Activated naive CD8-positive, alpha-beta T cell treated with anti-CD3 and anti-CD28 coated beads, Interleukin-2, amount 10 ng/mL, durations not matched to agents 7 days and 5 days (primary cell): ENCODE measurements at places on chromosomes 11 and 22.

DNA sequence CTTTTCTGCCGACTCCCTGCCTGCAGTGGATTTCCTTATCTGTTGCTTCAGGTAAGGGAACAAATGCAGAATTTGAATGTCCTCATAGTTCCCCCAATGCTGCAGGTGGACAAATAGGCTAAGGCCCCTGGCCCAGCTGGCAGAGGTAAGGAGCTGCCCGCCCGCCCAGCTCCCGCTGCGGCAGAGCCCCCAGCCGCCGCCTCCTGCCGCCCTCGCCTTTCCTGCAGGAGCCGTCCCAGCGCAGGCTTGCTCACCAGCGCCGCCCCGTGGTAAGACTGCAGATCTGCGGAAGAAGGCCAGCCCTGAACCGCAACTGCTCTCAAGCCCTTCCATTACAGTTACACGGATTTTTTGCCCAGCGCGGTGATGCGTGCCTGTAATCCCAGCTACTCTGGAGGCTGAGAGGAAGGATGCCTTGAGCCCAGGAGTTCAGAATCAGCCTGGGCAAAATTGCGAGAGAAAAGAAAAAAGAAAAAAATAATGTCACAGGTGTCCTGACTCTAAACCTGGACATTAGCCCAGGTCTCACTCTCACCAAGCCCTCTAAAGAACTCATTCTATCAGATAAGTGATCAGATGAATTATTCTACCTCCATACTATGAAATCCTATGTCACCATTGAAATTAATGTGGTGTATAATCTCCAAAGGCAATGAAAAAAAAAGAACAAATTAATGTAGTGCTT is 51.2 kb upstream of the EMID1 start:
- DNase-seq = peak; percentile 89

- no peak for DNase-seq
Observed at GRCh38 chr22:49133541-49133940, 694.1 kb downstream of the BRD1 start.

- DNase-seq = no peak
Observed at GRCh38 chr11:76761718-76762355, 21.3 kb upstream of the TSKU start.

DNA sequence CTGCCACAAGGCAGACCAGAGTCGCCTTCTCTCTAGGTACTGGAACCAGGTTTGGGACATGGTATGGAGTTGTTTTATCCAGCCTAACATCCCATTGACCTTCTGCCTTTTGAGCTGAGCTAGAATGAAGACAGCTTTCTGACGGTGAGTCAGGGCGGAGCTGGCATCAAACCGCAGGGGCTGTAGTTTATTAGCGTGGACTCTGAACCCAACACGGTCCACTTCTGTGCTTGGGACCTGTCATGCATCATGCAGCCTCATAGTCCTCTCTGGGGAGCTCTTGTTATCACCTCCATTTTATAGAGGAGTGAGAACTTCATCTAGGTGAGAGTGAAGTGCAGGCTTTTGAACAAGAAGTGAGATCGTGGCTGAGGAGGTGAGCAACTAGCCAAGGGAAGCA is 8.3 kb downstream of the GAL3ST1 start:
- no peak for DNase-seq

GRCh38 chr11:9528573-9529333 is 44.7 kb upstream of the WEE1 start:
- DNase-seq = no peak

- no peak for DNase-seq
Observed at GRCh38 chr11:120932305-120932915, 91.5 kb upstream of the TBCEL start.

- no peak for DNase-seq
Observed at GRCh38 chr11:43359422-43359818, 700 bp downstream of the TTC17 start.

GRCh38 chr22:47540011-47540410 is 777.6 kb downstream of the TBC1D22A start:
- DNase-seq = no peak

GRCh38 chr11:16058671-16059070 is 297.7 kb downstream of the SOX6 start:
- no peak for DNase-seq

DNA sequence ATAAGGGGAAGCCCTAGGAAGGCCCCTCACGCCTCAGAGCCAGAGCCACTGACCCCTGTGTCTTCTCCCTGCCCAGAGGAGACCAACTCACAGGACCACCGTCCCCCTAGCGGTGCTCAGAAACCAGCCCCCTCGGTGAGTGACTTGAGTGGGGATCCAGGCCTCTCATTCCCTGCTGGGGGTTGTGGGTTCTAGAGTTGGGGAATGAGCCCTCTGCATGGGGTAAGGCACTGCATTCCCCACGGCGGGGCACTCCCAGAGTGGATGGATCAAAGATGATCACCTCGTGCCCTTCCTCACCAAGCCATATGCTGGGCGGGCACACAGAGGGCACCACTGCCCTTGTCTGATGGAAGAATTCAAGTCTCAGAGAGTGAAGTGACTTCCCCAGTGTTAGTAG is 39.7 kb downstream of the ZC3H7B start:
- no peak for DNase-seq

- no peak for DNase-seq
Observed at GRCh38 chr11:129854232-129854805, 38.7 kb downstream of the TMEM45B start.

GRCh38 chr22:28819253-28820096 is 19.1 kb upstream of the XBP1 start:
- DNase-seq = no peak

GRCh38 chr22:40310081-40310767 is 36.1 kb upstream of the ADSL start:
- no peak for DNase-seq

DNA sequence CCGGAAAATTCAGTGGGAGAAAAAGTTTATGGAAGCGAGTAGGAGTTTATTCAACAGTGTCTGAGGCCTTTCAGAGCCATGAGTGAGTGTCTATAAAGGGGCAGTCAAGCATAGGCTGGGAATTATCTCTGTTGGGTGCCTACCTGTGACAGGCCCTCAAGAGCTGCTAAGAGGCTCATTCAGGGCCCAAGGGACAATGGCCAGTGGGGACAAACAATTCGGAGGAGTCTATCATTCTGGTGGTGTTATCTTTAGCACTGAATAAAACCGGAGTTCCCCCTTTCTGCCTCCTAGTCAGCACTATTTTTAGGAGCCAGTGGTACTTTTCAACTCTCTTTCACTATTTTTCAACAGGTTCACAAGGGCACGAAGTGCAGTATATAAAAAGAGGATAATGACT is 89.5 kb upstream of the HTATIP2 start:
- no peak for DNase-seq

DNA sequence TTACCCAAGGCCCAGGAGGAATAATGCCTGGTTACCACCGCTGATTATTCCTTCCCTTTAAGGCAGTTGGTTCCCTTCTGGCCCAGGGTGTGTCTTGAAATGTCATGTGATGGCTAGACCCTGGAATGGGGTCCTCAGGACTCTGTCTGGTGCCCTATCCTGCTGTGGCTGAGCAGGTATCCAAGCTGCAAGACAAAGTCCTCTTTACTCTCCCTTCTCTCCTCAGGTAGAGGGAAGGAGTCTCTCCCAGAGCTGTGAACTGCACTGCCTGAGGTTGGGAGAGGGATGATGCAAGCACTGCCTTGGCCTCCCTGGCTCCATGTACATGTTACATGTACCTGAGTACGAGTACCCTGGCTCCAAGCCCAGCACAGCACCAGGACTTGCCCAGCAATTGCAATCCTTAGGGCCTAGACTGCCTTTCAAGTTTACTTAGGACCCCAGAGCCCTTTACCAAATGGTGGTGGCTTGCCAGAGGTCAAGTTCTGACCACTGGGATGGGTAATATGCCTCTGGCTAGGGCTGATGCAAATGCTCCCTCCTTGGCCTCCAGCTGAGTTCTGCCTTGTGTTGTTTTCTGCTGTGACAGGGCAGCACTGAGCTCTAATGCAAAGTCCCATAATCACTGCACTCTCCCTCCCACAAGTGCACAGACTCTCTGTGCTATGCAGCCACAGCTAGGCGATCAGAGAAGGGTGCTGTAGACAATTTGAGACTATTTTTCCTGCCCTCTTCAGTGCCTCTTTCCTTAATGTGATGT is 20.7 kb upstream of the AQP11 start:
- DNase-seq = no peak

DNA sequence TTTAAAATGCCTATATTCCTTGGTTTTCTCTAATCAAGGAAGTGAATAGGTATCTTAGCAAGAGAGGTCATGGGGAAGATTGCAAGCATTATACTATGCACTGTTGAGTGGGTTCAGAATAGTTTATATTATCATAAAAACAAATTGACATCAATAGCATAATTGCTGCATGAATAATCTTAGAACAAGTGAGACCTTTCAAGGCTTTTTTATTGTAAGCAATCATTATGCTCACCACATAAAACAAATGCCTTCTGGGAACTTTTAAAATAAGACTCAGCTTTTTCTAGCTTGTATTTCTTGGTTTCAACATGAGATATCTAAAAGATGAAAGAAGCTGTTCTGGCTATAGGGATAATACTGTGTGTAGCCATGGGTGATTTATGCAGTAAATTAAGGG is 135.6 kb upstream of the ZC3H12C start:
- no peak for DNase-seq

DNA sequence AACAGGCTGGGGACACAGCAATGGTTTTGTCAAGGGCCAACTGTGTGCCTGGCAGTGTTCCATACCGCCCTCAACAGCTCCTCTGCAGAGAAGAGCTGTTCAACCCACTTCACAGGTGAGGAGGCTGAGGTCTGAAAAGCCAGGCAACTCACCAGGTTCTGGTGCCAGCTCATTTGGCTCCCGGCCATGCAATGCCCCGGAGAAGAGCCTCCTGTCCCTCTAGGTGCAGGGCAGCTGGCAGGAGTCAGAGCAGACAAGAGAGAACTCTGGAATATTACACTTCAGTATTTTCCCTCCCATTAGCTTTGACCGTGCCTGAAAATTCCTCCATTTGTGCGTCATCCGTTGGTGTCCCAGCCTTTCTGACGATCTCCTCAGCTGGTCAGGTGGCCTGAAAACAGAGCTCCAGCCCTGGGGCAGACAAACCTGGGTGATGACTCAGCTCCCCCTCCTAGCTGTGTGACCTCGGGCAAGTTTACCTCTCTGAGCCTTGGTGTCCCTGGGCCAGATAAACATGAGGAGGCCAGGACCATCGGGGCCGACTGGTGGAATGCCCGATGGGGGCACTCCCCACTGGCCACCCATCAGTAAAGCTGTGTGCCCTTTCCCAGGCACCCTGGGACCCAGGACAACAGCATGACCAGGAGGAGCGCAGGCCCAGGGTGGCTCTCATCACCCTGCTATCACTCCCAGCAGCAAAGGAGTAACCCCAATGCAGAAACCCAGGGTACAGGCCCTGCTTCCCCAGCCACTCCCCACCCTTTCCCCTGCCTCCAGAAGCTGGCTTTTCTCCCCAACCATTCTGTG is 9.6 kb upstream of the C1QTNF6 start:
- DNase-seq = peak; percentile 41

DNA sequence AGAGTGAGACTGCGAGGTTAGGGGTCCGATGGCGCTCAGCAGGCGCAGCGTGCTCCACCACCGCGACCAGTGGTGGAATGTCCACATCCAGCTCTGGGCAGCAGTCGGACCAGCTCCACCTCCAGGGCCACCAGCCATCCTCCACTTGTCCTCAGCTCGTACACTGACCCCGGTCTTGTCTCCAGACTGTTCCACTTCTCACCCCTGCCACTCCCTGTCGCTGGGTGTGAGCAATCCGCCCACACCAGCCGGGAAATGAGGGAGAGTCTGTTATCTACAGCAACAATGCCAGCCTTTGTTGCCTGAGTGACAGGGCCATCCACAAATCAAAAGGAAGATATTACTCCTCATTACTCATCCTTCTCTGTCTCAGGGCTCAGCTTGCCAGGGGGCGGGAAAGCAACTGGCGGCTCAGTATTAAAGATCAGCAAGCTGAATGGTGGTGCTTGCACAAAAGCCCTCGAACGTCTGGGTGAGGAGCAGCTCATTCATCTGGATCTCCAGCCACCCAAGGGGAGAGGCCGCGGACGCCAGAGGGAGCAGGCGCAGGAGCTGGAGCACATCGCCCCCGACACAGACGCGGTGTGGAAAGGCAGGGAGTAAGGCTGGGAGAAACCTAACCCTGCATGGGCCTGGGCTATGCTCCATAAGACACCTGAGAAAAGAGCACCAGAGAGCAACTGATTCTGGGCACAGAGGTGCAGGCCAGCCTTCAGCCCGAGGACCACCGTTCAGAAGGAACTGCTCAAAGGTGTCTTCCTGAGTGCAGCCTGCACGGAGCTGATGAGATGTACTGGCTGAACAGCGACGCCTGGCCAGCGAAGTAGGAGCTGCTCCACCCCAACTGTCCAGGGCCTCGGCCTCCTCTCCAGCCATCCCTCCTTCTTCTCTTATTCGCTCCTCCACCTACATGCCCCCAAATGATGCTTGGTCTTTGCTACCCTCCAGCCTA is 21.9 kb downstream of the IGSF9B start:
- DNase-seq = no peak

GRCh38 chr11:119859684-119860083 is 130.7 kb upstream of the NECTIN1 start:
- DNase-seq = no peak

DNA sequence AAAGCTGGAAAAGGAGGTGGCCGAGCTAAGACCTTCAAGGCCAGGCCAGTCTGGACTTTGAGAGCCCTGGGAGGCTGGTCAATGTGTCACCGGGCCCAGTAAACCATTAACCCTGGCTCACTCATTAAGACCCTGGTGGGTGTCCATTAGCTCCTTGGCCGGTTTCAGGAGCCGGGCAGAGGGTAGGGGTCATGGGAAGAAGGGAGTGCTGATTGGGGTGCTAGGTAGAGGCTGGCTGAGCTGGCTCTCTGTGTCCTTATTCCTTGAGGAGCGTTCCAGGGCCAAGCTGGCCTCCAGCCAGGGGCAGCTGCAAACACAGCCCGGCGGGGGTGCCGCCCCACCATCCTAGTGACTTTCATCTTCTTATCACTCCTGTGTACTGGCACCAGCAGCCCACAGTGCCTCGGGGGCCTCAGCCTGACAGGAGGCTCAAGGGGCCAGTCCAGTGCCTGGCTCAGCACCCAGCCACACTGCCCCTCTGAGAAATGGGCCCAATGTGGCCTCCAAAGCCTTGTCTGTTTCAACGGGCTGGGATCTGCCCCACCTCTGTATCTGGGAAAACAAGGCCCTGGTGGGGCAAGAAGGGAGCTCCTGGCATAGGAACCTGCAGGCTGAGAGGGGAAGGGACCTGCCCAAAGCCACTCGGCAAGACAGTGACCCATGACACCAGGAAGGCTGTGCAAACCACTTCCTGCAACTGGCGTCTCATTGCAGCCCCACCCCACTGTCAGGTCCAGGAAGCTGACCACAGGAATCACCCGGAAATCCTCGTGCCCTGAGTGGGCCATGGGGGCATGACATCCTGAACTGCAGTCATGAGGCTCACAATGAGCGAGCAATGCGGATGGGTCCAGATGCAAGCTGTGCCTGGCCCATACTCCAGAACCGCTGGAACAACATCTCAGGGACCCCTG is 15.1 kb upstream of the RGL4 start:
- no peak for DNase-seq

DNA sequence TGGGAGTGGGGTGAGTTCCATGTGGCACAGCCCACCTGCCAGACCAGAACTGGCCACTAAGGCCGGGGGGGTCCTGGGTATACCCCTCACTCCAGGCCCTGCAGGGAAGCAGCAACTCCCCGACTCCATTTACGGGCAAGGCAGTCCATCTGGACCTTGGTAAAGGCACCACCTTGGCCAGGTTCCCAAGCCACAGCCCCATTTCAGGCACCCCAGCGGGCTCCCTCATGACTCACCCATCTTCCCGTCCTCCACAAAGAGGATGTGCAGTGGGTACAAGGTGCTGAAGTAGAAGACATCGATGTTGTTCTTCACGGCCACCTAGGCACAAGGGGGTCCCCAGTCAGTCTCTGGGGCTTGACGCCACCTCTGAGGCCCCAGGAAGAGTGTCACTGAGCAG is 15.7 kb upstream of the RASL10A start:
- no peak for DNase-seq

- peak; percentile 99 for DNase-seq
Observed at GRCh38 chr11:123062158-123062891, 389 bp upstream of the HSPA8 start.
